NCI-H1930 (cell line): ENCODE measurements at places on chromosomes 2 and 18.

- no peak for DNase-seq
Measured at GRCh38 chr2:163121483-163121882, 282.9 kb upstream of the KCNH7 start.

DNA sequence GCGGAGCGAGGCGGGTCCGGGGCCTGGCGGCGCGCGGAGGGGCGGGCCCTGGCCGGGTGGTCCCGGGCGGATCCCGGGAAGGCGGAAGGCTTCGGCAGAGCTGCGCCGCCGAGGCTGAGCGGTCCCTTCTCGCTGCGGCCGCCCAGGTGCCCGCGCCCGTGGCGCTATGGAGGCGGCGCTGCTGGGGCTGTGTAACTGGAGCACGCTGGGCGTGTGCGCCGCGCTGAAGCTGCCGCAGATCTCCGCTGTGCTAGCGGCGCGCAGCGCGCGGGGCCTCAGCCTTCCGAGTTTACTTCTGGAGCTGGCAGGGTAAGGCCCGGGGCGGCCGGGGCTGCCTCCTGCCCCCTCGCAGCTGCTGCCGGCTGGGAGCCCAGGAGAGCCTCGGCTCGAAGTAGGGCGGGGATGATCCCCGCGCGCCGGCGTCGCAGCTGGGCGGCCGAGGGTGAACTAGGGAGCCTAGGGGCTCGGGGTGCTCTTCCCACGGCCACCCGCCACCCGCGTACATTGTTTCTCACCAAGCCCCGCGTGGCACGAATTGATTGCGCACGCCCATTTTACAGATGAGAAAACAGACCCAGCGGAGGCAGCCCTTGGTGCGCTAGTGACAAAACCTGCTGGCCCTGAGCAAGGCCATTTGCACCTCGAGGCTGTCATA lies at the start of gene SLC66A3:
SLC66A3 (plus strand) TSS at position 87 of the 655 bp plus-strand sequence; CDS start at position 167, 80 bp downstream.
- DNase-seq = peak; percentile 85

DNA sequence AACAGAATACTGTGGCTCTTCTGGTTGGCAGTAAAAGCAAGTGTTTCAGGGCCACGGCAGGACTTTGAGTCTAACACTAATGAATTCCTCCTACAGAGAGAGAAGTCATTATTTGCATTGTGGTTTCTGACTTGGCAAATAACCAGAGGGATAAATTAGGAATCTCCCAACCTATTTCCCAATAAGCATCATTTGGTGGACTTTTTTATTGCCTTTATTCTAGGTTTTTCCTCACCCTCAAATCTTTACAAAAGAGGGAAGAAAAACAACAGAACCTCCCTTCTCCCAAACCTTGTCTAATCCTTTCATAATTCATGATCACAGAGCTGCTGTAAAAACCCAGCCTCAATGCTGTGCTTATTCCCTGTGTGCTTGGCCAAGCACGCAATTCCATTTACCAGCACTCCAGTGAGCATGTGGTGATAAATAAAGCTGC lies 179.7 kb downstream of the AGPS start:
- DNase-seq = no peak

DNA sequence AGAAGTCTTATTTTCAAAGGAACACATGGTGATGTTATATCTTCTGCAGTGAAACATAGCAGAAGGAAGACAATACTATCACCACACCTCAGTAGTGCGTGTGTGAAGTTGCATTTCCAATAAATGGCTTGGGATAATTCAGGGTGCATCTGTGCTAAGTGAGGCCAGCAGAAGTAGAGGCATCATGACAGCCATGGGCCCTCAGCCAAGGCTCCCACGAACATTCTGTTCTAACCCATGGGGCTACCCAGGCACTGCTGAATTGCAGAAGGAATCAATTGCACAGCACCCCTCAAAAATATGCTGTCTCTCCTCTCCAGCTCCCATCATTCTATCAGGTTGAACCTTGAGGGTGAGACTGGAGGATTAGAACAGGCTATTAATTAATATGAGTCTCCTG lies 139.5 kb downstream of the RIF1 start:
- no peak for DNase-seq

DNA sequence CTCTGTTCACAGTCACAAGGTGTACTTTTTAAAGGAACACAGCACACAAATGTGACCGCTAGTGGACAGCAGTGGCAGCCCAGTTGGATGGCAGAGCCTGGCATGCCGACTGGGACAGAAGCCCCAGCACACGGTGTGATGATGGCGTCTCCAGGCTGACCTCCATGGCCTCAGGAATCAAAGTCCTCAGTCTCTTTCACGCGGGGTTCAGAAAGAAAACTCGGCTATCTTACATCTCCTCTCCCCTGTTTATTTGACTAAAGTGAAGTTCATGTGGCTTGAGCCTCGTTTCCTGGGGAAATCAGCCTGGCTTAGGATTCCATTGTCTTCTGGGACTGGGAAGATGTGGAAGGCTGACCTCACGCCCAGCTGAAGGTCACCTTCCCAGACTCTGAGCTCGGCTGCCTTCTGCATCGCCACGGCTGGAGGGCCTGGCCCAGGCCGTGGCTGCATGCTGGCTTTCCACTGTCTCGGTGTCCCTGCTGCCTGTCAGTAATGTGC lies 56.1 kb downstream of the ASAP2 start:
- no peak for DNase-seq

- DNase-seq = no peak
Measured at GRCh38 chr2:224062481-224063297, 23.6 kb upstream of the SERPINE2 start.

GRCh38 chr2:222309766-222310165 lies 11.0 kb upstream of the PAX3 start:
- DNase-seq = no peak

- no peak for DNase-seq
Measured at GRCh38 chr2:241496904-241497877, 11.2 kb downstream of the STK25 start.
